ENCODE measurements at places on chromosomes 4 and X.

DNA sequence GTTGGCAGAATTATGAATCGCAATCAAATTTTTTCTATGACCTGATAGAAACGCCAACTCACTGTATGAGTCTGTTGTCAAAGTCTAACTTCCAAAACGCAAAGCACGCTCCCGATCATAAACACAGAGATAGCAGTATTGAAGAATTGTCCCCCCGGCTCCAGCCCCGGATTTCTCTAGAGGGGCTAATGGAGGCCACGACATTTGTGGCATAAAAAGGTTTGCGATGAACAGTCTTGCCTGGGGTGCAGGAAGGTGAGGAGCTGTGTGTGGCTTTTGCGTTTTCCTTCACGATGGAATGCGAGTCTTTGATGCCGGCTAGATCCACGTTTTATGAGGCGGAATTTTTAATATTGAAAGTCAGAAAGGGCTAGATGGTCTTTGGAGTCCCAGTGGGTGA is 183.0 kb downstream of the CRLF2 start:
- DNase-seq: no peak

DNA sequence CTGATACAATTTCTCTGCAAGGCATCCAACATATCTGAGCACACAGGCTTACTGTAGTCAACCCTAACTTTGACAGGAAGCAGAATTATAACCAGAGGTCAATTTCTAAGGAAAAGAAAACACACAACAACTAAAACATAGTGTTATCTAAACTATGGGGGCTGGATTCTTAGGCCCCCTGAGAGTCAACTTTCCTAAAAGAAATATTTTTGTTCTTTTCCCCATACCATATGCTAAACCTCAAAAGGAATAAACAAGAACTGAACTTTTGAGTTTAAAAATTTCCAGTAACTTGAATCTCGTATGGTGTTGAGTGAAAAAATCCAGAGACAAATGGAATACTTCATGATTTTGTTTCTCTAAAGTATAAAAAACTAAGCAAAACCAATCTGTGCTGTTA is 42.9 kb downstream of the ATXN3L start:
- DNase-seq: no peak

DNA sequence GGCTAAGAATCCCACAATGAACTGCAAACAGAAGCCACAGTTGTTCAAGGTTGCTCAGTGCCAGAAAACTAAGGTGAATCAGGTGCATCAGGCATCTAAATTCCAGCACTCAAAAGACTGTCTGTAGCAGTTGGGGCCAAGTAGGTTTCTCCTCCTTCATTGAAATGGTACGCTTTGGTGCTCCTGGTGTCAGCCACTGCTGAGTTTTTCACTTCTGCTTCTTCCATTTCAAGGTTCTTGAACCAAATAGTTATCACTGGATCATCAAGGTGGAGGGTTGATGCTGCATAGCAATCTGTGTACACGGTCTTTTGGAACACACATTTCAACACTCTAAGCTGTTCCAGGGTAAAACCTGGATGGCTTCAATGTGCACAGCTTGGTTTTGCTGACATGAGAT is 74.4 kb downstream of the TMA16 start:
- DNase-seq: no peak

- DNase-seq: no peak
These were observed 33.5 kb upstream of the DCX start for GRCh38 chrX:111445485-111445884.

GRCh38 chrX:100750883-100751282 is 19.0 kb upstream of the SYTL4 start:
- DNase-seq: no peak

GRCh38 chr4:148998719-148999118 is 556.5 kb upstream of the NR3C2 start:
- DNase-seq: no peak

DNA sequence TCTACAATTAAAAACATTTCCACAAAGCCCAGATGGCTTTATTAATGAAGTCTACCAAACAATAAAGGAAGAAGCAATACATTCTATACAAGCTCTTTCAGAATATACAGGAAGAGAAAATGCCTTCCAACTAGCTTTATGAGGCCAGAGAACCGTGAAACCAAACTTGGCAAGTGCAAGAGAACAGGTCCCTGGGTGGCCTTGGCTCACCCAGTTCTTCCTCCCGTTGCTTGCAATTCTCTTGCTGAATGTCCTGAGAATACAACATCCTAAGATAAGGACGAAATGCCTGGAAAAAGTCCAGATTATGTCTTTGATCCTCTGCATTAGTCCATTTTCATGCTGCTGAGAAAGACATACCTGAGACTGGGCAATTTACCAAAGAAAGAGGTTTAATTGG is 204.9 kb downstream of the MAD2L1 start:
- no peak for DNase-seq

- DNase-seq: no peak
These were observed 56.6 kb upstream of the CHRDL1 start for GRCh38 chrX:110852180-110852579.

DNA sequence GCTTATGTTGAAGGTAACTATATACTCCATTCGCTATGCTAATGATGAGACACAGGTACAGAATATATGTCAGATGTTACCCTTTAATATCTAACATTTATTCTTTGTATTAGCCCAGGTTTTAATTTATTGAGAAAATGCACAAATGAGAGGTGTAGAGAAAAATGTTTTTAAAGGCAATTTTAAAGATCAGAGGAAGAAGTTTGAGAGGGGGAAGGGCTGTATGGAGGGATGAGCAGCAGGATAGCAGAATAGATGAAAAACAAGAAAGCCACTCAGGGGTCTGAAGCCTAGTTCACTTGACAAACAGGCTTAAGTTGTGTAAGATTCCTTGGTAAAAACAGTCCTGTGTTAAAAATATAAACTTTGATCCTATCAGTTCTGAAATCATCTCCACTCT is 3.7 kb downstream of the MAB21L2 start:
- no peak for DNase-seq

DNA sequence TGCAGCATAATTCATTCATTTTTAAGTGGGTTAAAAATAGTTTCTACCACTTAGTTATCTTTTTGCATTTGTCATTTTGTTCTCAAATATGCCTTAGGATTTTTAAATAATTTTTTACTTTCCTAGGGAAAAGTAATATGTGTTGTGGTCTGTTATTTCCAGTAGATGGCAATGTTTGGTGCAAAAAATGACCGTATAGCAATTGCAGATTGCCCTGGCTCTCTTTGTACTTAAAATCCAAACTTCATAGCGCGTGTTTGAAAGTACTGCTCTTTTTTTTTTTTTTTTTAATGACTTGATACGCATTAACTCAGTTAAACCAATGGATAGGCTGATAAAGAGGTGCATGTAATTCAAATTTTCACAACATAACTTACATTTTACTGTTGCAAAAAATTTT is 74.4 kb upstream of the RBMX start:
- no peak for DNase-seq

DNA sequence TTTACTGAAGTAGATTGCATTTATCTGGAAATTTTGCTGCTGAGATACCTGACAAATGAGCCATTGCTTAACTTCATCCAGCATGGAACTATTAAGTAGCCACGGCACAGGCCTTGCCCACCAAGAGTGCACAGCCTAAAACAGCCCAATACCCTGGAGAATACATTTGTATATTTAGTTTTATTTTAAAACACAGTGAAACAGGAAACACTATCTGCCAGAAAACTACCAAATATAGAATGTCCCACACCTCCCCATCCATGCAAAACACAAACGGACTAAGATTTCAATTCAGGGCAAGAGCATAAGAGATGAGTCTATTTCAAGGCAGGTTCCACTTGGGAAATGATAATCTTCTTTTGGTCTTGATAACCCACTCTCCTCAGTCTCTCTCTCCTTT is 57.1 kb downstream of the MAML3 start:
- no peak for DNase-seq

DNA sequence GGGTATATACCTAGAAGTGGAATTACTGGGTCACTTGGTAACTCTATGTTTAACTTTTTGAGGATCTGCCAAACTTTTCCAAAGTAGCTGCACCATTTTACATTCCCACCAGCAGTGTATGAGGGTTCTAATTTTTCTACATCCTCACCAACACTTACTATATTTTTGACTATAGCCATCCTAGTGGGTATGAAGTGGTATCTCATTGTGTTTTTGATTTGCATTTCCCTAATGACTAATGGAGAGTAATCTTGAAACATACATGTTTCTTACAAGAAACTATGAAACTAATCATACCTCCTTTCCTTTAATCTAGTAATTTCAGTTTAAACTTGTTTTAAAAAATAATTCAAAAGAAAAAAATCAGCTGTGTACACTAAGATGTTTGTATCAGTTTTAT is 17.9 kb downstream of the BCLAF3 start:
- no peak for DNase-seq

DNA sequence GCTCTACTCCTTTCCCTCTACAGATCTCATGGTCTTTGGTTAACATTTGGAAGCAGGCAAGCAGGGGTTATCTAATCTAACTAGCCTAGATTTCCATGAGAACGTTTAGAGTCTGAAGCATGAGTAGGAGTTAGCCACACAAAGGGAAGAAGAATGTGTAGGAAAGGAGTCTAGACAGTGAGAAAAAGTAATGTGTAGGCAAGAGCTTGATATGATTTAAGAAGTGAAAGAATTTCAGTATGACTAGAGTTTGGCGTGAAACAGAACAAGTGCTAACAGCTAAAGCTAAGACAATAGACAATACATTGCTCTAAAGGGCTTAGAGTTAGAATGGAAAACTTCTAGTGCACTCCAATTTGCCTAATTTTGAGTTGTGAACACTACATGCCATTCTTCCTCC is 10.8 kb downstream of the CXCL8 start:
- DNase-seq: no peak

DNA sequence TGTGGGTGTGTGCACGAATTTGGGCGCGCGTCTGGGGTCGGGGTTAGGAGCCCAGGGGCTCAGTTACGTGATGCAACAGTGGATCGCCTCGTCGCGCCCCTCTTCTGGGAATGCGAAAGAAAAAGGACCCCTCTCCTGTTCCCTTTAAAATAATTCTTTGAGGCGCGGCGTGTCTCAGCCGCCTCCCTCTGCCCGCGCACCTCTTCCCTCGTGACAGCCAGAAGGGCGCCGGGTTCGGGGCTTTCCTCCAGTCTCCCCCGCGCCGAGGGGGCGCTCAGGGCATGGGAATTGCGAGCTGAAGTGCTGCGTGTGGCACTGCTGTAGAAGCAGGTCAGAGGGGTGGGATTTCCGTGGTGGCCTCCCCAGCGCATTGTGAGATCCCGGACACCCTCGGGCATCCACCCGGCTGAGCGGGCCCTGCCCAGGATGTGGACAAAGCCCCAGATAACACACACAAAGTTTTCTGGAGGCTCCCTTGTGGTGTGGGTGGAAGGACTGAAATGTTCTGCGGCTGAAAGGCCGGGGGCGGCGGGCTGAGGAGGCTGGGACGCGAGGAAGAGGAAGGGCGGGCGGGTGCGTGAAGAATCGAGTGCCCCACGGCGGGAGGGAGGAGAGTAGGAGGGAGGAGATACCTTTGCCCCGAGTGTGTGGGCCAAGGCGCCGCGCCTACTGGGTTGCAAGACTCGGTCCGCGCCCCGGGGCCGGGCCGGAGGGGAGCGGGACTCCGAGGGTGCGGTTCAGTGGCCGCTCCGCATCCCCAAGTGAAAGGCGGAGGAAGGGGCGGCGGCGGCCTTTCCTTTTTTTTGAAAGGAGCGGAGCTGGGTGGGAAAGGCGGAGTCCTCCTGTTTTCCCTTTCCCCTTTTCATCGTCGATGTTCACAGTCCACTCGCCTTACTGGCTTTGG is 752 bp downstream of the SEPTIN11 start:
- DNase-seq: peak; percentile 40

DNA sequence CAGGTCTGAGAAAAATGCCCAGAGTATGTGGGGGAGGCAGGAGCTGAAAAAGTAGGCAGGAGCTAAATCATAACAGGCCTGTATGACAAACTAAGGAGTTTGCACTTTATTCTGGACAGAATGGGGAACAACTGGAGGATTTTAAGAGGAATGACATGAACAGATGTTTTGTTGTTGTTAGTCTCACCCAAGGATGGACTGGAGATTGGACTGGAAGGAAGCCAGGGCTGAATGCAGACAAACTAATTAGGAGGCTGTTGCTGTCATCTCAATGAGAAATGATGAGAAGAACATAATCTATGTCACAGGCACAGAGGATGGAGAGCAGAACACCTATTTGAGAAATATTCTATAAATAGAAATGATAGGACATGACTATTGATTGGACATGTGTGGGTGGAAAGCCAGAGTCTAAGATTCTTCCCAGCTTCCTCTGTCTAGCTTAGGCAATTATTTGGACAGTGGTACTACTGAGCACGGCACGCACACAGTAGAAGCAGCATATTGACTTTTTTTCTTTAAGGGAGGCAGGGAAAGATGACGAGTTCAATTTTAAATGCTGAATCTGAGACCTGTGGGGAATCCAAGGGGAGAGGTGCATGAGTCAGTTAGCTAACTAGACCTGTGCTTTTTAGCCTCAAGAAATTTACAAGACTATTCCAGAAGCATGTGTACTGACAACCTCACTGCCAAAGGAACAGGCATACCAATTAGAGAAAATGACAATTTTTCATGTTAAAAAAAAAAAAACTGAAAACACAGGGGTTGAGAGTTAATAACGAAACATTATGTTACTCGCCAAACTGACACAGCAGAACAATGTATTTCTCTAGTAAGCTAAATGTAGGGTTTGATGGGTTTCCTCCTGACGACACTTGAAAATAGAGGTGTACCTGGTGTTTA is 963 bp upstream of the USO1 start:
- no peak for DNase-seq
